ENCODE measurements at places on chromosomes 5 and 9.

GRCh38 chr5:80059354-80059980, 24.3 kb downstream of the THBS4 start:
- no peak for DNase-seq

DNA sequence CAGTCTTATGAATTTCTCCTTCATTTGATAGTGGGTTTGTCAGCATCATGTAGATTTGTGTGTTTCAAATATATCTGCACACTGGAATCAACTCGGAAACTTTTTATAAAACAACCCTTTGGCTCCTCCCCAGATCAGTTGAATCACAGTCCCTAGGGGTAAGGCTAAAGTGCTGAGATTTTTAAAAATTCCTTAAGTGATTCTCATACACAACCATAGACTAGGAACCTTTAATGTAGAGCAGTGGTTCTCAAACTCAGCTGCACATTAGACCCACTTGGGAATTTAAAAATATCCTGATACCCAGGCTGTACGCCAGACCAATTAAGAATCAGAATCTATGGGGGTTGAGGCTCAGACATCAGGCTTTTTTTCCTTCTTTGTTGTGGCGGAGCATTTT, 17.5 kb upstream of the JAK2 start:
- no peak for DNase-seq

DNA sequence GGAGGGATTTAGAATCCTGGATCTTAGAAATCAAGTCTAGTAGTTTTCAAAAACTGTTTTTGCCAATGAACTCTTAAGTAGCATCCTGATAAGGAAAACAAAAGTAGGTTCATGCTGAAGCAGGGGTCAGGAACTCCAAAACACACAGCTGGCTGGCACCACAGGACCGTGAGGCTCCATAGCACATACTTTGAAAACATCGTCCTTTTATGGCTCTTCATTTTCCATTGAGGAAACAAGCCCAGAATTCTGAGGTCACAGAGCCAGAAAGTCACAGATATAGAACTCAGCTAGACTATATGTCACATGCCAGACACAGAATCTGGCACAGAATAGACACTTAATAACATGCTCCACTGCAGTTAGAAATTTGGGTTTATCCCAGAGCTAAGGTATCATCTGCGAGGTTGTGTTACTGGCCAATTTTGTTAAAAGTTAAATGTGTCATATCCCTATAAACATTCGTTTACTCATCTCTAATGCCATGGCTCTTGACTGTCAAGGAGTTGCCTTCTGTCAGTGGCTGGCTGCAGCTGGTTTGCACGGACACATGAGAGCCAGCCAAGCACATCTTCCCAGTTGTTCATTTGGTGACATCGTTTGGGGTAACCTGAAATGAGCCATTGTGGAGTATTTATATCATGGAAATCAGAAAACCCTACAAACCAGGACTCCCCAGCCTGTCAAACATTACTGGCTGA, 58.8 kb downstream of the FAM78A start:
- no peak for DNase-seq

DNA sequence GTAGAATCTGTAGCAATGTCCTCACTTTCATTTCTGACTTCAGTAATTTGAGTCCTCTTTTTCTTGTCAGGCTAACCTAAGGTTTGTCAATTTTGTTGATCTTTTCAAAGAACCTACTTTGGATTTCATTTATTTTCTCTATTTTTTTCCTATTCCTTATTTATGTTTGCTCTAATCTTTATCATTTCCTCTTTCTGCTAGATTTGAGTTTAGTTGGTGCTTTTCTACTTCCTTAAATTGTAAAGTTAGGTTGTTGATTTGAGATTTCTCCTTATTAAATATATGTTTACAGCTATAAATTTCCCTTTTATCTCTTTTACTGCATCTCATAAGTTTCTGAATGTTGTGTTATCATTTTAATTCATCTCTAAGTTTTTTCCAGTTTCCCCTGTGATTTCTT, 75.1 kb upstream of the FAM120A start:
- no peak for DNase-seq

- DNase-seq: no peak
Measured at GRCh38 chr9:116935149-116935897, 248.2 kb downstream of the TRIM32 start.

DNA sequence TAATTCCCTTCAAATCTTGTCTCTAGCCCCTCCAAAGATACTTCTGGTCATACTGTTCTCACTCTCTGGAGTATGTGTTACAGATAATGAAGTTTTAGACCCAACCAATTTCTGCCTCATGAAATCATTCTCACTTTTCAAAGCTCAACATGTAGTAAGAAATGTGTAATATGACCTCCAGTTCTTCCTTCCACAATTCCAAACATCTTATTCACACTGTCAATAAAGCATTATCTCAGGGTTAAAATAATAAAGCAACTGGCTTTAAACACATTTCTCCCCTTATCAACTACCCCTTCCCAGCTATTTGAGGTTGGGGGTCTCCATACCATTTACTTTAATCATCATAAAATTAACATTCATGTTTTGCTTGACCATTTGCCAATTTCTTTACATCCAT, 654.1 kb downstream of the RAB3C start:
- DNase-seq: no peak

GRCh38 chr9:108119530-108120113, 630.1 kb upstream of the KLF4 start:
- no peak for DNase-seq

- DNase-seq: no peak
Measured at GRCh38 chr5:89293810-89294209, 410.8 kb upstream of the MEF2C start.

DNA sequence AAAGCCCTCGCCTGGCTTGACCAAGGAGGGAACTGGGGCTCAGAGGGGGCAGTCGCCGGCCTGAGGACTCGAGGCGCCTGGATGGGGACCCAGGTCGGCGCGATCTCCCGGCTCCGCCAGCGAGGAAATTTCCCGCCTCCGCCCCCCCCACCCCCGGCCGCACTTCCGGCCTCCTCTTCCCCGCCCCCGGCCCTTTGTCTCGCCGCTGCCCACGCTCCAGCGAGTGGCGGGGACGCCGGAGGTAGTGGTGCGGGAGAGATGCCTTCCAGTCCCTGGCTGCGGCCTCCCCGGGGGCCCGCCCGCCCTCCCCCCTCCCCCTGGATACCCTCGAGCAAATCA, 448 bp upstream of the GPRIN1 start:
- DNase-seq: no peak

GRCh38 chr9:82606492-82607382, 456.2 kb downstream of the RASEF start:
- DNase-seq: no peak

DNA sequence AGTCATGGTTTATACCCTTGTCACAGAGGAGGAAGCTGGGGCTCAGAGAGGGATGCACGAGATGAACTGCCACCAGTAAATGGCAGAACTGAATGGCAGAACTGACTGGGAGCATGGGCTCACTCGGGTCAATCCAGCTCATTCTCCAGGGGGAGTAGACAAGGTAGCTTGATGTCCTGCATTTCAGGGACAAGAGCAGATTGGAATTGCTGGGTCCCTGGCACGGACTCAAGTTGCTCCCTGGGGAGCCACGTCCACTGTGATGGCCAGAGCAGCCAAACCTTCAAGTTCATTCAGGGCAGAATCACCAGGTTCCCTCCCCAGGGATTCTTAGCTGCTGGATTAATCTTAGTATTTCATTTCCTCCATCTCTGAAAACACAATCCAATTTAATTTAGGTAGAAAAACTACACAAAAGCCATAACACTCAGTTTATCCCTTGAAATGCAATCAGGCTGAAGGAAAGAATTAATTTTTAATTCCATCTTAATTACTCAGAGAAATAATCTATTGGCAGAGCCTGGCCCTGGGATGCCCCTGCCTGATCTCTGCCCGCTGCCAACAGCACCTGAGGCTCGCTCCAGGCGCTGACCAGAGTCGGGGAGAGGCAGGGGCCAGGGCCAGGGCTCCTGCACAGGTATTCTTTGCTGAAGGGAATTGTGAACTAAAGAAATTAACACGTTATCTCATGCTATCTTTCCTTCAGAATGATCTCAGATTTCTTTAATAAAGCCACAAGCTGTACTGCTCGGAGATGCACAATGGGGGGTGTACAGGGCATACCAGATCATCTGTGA, 42.0 kb upstream of the UNC5A start:
- DNase-seq: no peak

DNA sequence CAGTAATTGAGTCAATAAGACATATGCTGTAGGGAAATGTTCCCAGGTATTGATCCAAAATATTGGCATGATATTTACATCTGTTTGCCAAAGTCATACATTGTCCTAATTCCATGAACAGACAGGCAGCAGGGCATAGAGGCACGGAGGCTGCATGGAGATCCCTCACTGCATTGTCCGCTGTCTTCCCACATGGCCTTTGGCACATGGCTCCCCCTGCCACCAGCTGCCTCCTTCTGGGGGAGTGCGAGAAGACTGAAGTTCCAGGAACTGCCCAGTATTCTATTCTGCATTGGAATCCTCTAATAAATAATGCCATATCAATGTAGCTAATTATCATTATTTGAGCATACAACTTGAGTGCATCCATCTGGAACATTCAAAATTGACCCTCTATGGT, 269.0 kb downstream of the FBXL7 start:
- DNase-seq: no peak

DNA sequence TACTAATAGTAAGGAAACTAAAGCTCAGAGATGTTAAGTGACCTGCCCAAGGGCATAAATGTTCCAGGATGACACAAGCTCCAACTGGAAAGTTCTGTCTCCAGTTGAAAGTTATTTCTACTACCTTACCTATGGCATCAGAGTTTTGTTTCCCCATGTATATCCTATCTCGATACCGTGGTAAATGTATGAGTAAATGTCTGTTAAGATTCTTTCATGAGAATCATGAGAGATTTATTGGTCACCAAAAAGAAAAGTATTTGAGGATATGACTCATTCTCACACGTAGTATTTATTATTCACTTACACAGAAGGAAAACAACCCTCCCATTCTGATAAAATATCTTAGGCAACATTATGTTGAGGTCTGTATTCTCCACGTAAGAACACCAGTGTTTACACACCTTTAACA, 11.1 kb upstream of the SHOC1 start:
- no peak for DNase-seq

DNA sequence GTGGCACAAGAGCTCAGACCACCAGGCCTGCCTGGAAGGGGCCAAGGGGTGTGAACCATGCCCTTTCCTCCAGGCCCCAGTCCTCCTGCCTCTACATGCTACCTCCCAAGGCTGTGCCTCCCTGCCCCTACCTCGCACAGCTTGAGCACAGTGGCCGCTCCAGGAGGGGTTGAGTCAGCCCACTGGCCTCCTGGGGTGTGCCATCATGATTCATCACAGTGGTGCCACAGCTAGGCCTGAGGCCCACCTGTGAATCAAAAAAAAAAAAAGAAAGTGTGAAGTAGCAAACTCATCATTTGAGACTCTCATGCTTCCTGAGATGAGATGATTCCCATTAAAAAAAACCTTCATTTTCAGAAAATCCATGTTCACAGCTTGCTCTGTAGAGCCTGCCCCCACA, 240.5 kb downstream of the HSPA4 start:
- no peak for DNase-seq

DNA sequence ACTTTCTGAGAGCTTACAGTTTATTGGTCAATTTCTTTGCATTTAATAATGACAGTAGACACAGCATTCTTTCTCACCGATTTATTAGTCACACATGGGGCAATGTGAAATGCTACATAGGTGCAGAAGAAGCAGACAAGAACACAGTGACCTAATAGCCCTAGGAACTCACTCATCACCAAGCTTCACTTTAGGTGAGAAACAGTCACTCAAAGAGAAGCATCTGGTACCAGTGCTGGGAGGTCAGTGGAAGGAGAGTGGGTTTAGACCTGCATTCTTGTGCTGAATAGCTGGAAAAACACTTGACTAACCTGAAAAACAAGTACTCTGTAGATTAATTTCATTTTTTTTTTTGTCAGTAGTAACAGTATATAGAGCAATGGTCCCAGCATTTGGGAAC, 179.6 kb downstream of the GRIA1 start:
- no peak for DNase-seq

GRCh38 chr5:124192716-124193115, 553.7 kb downstream of the ZNF608 start:
- no peak for DNase-seq

DNA sequence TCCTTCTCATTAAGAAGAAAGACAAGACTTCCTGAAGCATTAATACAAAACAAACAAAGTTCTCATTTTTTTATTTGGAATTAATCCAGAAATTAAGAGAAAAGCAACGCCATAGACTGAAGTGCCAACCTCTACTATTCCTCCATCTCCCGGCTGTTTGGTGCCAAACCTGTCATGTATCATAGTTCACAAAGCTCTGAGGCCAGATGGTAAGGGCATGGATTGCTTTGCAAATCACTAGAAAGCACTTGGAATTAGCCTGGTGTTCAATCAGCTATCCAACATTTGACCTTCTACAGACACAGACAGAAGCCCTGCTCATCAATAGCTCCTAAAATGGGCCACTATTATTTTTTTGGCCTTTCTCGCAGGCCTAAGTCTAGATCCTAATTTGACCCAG, 33.8 kb downstream of the HTR1A start:
- DNase-seq: no peak

- DNase-seq: no peak
Measured at GRCh38 chr9:81826517-81826906, 101.7 kb upstream of the SPATA31D4 start.

DNA sequence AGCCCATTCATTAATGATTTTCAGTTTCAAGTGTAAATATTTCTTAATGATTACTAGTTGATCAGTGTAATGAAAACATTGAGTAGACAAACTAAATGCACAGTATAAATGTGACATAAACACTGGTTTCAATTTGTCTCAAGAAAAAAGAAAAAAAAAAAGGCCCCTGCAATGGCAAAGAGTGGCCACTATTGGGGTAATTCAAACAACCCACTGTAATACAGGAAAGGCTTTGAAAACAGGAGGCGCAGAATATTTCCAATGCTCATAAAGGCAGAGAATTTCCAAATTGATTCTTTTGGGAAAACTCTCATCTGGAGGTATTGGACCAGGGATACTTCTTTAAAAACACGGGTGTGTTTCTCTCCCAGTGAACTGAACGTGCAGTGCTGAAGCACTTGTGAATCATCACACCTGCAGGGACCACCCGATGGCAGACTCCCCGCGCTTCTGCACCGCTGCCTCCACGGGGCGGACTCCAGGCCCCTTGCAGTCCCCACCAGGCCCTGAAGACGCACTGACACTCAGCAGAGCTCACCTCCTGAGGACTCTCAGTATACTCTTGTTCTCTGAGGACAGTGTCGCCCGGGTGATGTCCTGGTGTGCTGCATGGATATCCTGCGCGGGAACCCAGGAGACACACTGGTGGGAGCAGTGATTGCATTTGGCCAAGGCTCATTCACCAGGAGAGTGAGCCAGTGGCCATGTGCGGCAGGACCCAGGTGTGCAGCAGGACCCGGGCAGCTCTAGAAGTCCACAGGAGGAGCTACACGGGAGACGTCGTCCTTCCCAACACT, 227.6 kb upstream of the IRX4 start:
- DNase-seq: no peak

GRCh38 chr5:116759860-116760640, 185.4 kb upstream of the SEMA6A start:
- DNase-seq: no peak

- no peak for DNase-seq
Measured at GRCh38 chr9:130171226-130172148, 717 bp upstream of the NCS1 start.
